ENCODE measurements at places on chromosomes 11 and 22.

DNA sequence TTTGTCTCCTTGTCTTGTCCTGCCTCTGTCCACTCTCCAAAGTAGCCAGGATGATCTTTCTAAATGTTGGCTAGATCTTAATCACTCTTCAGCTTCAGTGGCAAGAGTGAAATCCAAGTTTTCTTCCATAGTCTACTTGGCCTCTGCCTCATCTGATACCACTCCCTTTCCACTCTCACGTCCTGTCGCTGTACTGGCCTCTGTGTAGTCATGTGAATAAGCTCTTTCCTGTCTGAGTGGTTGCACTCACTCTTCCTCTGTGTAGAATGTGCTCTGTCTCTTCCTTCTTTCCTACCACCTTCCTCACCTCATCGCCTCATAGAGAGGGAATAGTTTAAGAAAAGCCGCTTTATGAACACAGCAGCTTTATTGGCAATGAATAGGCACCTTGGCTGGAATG lies 86.5 kb downstream of the WNT11 start:
- no peak for DNase-seq

DNA sequence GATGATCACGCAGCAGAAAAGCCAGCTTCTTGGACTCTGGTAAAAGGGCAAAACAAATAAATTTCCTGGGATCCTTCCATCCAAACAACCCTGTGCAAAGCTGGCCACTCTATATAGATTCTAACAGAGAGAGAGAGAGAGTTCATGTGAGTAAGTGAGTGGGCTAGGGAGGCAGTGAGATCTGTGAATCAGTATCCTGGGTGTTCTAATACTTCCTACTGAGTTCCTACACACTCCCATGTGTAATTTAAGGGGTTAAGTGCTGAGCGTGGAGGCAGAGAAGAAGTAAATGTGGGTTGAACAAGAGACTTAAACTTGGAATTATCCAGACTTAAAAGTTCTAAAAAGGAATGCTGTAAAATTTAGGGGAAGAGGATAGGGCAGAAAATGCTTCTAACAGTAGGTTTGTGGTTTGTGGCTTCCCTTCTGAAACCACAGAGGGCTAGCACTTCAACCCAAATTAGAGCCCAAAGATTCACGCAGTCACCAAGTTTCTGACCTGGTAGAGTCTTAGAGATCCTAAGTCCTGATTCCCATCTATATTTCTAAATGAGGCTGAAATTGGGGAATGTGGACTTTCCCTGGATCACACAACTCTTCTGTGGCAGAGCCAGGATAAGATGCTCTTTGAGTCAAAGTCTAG lies 413.9 kb downstream of the TENM4 start:
- DNase-seq, result no peak

DNA sequence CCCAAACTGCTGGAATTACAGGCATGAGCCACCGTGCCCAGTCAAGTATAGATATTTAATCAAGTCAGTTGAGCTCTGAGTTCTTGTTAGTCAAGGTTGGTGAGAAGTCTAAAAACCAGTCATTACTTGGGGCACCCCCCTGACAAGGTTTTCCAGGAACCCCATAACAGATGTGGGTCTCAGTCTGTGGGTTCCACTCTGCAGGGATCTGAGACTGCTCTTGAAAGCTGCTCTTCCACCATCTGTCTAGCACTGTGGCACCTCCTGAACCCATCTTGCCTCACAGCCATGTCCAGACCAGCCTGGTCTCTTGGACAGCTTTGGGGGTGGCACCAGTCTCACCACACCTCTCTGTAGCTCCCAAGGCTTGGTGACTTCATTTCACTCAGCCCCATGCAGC lies 44.3 kb upstream of the PLET1 start:
- no peak for DNase-seq

DNA sequence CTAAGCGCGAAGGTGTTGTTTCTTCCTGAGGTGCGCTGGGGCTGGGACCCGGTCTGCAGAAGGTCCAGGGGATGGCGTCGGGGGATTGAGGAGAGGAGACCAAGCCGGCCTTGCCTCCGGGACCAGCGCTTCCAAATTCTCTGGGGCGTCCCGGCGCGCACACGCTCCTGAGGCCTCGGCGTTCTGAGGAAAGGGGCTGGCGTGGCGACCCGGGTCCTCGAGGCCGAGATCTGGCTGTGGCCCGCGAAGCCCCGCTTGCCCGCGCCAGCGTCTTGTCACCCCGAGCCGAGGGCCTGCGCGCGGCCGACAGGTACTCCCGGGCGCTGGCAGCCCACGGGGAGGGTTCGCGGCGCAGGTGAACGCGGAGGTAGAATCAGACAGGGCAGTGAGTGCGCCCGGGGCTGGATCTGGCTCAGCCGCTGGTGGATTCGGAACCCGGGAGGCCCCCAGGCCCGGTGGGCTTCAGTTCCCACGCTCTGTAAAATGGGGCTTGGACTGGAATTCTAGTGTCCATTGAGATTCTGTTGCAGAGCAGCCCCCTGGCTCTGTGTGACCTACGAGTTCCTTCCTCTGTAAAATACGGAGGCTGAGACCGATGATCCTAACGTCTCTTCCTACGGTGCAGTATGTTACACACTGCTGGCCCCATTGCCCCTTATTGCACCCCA lies 14.7 kb downstream of the SSH3 start:
- DNase-seq, result peak; percentile 32

DNA sequence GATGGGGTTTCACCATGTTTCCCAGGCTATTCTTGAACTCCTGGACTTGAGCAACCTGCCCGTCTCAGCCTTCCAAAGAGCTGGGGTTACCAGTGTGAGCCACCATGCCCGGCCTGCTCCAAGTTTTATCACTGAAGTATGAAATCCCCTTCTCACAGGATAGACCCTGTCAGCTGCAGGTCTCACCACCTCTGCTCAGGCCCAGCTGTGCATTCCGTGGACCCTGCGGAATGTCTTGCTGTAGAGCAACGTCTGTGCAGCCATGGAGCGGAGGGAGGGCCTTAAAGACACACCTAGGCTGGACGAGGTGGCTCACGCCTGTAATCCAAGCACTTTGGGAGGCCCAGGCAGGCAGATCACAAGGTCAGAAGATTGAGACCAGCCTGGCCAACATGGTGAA lies 625.4 kb downstream of the BRD1 start:
- no peak for DNase-seq

DNA sequence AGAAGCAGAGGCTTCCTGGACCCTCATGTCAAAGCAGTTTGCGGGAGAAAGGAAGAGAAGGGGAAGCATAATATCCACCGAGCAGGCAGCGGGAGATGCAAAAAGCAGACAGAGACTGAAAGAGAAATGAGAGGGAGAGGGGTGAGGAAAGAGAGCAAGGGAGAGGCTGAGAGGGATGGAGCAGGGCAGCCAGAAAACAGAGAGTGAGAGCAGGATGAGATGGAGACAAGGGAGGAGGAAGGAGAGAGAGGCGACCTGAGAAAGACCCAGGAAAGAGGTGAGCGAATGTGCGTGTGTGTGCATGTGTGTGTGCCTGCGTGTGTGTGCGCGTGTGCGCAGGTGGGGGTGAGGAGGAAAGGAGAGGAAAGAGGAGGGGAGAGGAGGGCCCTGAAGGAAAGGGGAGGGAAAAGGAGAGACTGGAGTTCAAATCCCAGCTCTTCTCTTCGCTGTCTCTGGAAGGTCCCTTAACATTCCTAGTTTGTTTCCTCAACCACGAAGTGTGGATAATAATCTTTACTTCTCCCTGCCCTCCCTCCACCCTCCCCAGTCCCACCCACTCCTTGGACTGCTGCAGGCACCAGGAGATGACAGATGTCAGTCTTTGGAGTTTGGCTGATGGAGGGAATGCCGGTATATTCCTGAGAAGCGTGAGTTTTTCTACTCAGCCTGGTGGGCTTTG lies 67.9 kb downstream of the ISX start:
- DNase-seq, result no peak

- no peak for DNase-seq
Measured at GRCh38 chr11:126546191-126546590, 190.7 kb downstream of the ST3GAL4 start.

DNA sequence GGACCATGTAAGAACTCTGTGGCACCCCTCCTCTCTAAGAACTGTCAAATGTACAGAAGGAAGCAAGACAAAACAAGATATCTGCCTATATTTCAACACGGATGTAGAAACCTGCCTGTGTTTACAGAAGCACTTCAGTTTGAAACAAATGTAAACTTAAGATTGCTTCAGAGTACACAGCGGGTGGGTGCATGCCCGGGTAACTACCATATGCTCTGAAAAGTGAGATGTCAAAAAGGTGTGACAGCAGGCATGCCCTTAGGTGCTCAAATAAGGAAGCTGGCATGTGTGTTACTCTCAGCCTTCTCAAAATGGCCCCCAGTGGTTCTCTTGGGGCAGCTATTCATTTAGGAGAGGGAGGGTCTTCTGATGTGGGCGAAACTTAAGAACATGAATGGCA lies 5.2 kb downstream of the ACP2 start:
- DNase-seq, result peak; percentile 10

DNA sequence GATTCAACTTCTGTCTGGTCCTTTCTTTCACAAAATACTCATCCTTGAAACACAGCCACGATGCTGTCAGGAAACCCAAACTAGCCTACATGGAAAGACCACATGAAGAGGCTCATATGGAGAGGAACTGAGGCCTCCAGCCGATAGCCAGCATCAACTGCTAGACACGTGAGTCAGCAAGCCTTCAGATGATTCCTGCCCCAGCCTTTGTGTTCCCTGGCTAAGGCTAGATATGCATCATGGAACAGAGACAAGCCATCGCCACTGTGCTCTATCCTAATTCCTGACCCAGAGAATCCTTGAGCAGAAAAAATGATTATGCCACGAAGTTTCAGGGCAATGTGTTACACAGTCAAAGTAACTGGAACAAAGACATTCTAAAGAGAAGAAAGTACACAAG lies 75.5 kb downstream of the ENTHD1 start:
- no peak for DNase-seq

DNA sequence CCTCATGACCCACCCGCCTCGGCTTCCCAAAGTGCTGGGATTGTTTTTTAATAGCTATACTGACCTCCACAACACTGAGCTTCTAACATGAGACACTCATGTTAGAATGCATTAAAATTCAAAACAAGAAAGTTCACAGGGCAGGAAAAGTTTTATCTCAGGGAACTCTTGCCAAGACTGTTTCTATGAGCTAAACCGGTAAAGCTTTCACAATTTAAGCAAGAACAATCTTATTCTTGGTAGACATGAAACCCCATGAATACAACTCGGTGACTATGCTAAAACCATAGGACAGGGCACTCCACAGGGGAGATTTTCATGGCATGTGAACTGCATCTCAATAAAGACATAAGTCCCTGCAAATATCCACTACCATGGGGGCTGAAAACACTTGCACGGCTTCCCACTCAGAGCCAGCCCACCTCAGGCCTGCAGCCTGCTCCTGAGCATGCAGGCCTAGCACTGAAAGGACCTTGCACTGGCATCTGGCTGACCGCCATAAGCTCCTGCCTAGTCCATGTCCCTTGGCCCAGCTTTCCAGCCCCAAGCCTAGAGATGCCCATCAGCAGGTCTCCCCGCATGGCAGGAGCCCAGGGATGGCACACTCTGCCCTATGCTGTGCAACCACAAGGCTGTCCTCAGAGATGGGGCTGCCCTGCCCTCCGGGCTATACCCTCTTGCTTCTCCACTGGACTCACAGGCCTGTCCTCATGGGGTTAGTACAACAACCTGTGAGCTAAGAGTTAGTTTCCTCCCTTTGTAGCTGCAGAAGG lies 58.4 kb downstream of the DGCR2 start:
- no peak for DNase-seq

DNA sequence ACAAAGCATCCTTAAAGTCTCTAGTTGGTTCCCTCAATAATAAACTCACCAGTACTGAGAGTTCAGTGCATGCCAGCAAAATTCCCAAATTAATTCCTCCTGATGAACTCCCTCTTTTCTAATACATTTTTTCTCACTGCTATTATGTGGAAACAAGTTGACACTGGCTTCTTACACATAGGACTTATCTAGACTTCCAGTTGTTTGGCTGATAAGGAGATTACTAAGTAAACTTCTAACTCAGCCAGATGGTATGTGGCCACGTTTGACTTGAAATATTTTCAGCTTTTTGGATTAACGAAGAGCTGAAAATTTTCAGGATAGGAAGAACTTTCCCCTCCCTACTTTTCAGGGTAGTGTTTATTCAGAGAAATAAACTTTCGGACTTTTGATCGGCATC lies 1154.2 kb upstream of the TENM4 start:
- DNase-seq, result no peak

- DNase-seq, result no peak
Measured at GRCh38 chr11:80194625-80195024, 753.8 kb upstream of the TENM4 start.

- no peak for DNase-seq
Measured at GRCh38 chr22:46835693-46836092, 73.2 kb downstream of the TBC1D22A start.

GRCh38 chr11:19466314-19466713 lies 225.6 kb upstream of the E2F8 start:
- no peak for DNase-seq

All from DMS79 treated with DMSO at 0.1 percent for 48 hours (cell line).